ENCODE measurements at places on chromosomes 7 and 10.

GRCh38 chr7:98276241-98276761 is 5.2 kb upstream of the BRI3 start:
- DNase-seq: no peak

DNA sequence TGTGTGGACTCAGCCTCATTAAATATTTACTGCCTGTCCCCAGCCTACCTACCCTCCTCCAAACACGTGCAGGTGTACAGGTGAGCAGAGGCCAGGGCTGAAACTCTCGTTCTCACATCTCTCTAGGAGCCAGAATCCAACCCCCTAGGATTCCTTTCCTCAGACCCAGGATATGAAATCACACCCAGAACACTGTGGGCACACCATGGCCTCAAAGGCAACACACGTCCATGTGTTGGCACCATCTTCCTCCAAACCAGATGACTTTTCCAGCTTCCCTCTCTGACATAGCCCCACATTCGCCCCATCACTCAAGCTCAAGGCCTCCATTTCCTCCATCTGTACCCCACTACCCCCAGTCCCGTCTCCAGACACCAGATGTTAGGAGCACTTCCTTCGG is 51.8 kb upstream of the DUSP5 start:
- DNase-seq: no peak

DNA sequence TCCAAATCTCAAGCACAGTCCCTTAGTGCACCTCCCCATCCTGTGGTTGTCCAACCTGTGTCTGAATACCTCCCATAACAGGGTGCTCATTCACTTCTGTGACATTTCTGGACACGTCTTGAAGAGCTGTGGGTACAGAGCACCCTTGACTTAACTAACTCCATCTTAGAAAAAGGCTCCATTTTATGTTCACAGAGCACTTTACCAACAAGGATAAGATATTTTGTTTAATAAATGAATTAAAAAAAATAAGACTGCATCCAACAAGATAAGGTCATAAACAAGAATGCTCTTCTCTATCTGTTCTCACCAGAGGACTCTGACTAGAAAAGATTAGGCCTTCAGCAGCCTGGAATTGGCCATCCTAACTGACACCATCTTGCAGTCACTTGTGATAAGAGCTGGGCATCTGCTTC is 335.2 kb upstream of the ZNF32 start:
- DNase-seq: no peak

GRCh38 chr7:143507534-143508055 is 29.9 kb downstream of the TAS2R41 start:
- DNase-seq: no peak

DNA sequence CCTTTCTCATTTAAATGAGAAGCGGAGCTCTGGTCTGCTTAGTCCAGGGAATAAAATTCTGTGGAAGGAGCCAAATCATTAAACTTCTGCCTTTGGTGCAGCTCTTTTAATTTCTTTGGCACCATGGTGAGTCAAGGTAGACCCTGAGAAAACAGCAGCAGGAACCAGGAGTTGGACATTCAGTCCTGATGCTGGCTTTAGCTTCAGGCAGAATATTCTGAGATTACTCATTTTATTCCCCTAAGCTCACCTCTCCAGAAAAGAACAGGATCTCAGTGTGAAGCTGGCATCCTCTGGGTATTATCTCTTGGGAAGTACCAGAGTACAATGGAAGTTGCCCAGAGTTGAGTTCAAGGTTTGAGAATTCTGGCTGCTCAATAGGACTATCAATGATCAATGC is 211.6 kb upstream of the NRP1 start:
- no peak for DNase-seq

DNA sequence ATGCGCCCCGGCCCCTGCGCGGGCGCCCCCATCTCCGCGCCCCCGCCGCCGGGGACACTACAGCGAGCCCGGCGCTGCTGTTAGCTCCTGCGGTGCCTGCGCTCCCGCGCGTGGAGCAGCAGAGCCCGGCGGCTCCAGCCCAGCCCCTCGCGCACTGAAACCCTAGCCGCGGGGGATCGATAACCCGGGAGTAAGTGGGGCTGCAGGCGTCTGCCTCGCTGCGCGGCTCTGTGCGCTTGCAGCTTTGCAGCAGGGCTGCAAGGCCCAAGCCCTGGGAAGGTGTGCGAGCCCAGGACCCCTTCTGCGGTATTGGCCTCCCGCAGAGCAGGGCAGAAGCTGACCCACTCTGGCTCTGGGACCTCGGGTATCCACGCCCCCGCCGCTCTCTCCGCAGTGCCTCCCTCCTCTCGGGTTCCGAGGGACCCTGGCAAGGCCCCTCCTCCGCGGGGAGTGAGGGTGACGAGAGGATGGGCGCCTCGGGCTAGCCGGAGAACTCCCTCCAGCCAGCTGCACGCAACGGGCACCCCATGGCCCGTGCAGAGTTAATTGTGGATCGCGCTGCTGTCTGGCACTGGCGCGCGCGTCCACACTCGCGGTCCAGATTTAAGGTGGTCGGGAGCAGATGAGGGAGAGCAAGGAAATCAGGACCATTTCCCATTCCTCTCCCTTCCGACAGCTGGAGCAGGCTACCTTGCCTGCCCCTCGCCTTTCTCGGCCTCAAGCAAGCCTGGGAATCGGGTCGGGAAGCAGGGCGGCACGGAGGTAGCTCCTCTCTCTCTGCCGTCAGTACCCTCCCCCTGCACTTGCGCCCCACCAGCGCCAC is 2.1 kb downstream of the SHH start:
- no peak for DNase-seq

DNA sequence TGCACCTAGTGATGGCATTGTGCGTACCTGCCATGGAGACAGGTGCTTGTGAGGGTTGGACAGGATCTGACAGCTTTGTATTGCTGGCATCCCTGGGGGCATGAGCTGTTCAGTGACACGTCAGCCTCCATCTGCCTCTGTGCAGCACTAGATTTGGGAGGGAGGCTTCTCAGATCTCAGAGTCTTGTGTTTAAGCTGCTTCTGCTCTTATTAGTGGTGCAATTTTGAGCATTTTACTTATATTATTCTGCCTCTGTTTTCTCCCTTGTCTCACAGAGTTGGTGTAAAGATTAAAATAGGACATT is 5.1 kb downstream of the ARHGAP22 start:
- no peak for DNase-seq

DNA sequence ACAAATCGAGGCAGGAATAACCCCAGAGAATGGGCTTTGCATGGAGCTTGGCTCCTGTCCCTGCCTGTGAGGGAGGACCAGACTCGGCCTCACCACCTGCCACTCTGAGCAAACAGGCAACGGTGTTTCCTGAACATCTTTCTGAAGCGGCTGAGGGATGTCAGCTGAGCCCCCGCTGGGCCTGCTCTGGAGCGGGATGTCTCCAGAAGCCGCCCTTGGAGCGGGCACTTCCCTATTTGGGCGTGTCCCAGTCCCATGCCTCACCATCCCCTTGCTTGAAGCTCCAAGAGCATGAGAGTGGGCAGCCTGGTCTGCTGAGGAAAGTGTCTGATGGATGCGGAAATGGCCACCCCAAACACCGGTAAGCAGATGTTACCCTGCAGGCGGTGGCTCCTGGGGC is 10.2 kb downstream of the ALKBH4 start:
- no peak for DNase-seq

- no peak for DNase-seq
Measured at GRCh38 chr10:58016614-58017013, 251.1 kb downstream of the IPMK start.

DNA sequence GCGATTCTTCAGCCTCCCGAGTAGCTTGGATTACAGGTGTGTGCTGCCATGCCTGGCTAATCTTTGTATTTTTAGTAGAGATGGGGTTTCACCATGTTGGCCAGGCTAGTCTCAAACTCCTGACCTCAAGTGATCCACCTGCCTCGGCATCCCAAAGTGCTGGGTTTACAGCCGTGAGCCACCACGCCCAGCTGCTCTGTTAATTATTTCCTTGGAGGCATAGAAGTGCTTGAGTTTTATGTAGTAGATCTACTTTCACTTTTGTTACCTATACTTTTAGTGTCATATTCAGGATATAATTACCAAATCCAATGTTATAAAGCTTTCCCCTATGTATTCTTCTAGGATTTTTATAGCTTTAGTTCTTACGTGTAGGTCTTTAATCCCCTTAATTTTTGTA is 1093.0 kb downstream of the GATA3 start:
- DNase-seq: no peak

GRCh38 chr10:8036506-8037198 is 17.8 kb upstream of the GATA3 start:
- no peak for DNase-seq

DNA sequence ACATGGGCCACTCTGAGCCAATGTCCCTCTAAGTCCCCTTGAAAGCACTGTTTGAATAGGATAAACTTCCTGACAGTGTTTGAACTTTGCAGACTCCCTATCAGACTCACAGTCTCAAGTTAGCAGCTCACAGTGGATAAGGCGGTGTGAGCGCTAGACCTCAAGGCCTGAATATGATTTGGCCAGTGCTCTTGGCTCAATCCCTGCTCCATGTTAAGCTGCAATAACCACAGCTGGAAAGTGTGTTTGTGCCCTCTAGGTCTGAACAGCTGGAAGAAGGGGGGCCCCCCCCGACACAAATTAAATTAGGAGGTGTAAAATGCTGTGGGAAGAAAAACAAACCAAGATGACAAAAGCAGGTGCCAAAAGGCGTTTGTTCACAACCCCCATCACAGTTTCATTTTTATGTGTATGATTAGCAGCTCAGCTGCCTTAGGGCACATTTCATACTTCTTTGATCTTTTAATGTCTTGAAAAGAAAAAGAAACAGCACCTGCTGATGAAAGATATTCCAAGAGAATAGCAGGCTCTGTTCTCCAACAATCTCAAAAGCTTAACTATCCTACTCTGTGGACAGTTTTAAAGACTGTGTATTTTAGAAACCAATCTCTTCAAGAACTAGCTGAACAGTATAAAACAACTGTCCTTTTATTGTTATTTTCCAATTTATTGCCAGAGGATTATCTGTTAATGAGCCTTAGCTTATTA is 167.6 kb downstream of the SNX13 start:
- DNase-seq: no peak

DNA sequence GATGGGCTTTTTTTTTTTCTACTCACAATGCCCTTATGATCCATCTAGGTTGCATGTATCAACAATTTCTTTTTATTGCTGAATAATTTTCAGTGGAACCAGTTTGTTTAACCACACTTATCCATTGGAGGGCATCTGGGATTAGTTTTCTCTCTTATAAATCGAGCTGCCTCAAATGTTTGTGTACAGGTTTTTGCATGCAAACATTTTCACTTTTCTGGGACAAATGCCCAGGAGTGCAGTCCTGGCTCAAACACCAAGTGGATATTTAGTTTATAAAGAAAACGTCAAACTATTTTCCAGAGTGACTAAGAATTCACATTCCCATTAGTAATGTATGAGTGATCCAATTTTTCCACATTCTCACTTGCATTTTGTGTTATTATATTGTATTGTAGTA is 313.4 kb downstream of the CXCL12 start:
- DNase-seq: no peak

- no peak for DNase-seq
Measured at GRCh38 chr7:142717453-142717852, 31.8 kb upstream of the PRSS1 start.

GRCh38 chr7:29385214-29385814 is 178.3 kb upstream of the PRR15 start:
- DNase-seq: no peak

DNA sequence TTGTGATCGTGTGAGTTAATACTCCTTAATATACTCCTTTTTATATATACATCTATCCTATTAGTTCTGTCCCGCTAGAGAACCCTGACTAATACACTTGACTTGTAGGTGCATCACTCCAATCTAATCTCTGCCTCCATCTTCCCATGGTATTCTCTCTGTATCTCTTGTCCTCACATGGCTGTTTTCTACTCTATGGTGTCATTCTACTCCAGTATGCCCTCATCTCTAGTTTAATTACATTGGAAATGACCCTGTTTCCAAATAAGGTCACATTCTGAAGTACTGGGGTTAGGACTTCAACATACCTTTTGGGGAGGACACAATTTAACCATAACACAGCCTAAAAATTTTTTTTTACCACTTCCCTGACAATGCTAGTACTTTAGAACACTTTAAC is 25.8 kb upstream of the TNKS2 start:
- no peak for DNase-seq

DNA sequence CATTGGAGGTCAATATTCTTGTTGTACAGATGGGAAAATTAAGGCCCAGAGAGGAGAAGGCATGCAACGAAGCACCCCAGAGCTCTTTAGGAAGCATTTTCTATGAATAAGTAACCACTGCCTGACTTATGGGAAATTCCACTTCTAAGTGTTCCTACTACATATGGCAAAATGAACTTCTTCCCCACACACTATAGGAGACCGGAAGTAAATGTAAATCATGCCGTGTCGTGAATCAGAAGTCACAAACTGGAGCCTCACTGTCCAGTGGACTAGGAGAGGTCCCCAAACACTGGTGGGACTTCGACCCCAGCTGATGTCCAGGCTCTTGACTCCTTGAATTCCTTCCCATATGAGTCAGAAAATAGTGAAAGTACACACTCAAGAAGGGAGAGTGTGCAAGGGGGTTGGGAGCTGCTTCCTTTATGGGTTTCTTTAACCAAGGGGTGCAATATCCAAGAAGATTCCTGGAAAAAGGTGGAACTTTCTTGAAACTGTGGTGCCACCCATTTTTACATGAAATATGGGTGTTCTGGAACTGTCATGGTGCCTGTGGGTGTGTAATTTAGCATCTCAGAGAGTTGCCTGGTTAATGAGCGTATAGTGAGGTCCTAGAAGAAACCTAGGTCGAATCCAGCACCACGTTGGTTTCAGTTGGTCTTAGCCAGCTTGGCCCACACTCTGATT is 6.7 kb downstream of the RASSF4 start:
- DNase-seq: peak; percentile 81

GRCh38 chr7:11458736-11459483 is 373.1 kb downstream of the THSD7A start:
- DNase-seq: peak; percentile 13

DNA sequence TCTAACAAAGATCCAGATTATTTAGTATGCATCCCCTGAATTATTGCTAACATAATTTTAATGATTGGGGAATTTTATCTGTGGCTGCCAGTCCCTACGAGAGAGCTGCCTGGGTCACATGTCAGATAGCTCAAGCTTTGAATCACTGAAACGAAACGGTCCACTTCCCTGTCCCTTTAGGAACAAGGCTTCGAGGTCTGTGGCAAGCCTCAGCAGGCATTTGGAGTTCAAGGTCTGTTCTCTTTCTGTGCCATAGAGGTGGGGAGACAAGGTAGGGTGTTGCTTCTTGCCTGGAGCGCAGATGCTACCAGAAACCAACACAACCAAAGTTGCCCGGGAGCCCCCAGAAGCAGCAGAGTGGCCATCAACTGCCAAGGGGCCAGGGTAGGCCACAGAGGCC is 13.9 kb upstream of the SH2D4B start:
- no peak for DNase-seq

- no peak for DNase-seq
Measured at GRCh38 chr7:87267239-87267900, 47.8 kb upstream of the TMEM243 start.
